ENCODE measurements at places on chromosomes 7 and 10. TPM values are rescaled to one million over a fixed set of nuclear protein-coding genes. Genes with fewer than 3 reads are reported as not detected.

- DNase-seq: peak; percentile 33
Observed at GRCh38 chr7:112362731-112363131, 87.5 kb upstream of the IFRD1 start.

- DNase-seq: no peak
Observed at GRCh38 chr7:119452401-119452800, 820.6 kb upstream of the KCND2 start.

Gene CDK1
- total RNA-seq: 168 TPM

GRCh38 chr10:124270530-124271327 is 148.0 kb downstream of the OAT start:
- no peak for DNase-seq

DNA sequence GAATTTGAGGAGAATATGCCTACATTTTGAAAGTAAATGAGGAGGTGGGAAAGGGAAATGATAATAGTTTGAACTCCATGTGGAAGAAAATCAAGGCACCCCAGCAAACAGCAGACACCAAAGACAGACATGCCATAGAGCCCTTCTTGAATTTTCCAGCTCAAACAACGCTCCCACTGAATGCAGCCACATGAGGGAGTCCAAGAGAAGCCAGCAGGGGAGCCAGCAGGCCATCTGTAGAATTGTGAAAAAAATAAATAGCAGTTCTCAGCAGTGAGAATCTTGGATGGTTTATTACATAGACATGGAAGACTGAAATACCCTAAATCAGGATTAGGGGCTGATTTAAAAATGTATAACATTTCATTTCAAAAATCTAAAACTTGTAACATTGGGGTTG is 1567.3 kb upstream of the LRRTM3 start:
- DNase-seq: peak; percentile 65

Gene CRYGN
- 0.59 TPM for total RNA-seq

DNA sequence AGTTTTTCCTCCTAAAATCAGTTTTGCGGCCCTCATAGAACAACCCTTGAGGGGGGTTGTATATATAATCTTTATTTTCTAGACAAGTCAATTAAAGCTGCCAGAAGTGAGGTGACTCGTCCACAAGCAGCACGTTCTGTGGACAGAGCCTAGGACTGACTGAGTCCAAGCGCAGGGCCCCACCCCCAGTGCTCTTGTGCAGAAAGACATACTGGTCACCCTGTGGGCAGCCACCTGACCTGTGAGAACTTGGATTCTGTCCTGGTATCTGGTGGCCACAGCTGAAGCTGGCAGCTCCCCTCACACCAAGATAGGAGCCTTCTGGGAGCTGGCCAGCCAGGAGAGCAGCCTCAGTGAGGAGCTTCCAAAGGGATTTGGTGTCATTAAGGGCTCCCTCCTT is 89.3 kb downstream of the GRK5 start:
- DNase-seq: no peak

DNA sequence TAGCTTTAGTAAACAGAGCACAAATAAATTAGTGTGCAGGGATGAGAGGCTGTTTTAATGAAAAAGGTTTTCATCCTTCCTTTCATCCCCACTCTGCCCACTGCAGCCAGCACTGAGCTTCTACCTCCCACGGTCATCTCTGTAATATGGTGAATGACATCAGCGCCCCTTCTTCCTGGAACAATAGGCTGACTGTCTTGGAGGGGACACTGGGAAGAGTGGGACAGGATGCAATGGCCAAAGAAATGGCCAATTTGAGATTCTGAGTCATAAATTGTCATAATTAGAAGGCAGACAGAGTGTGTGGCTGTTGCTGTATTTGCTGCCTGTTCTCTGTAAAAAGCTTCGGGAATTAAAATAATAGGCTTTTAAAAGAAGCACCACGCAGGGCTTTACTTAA is 126.7 kb upstream of the CALN1 start:
- DNase-seq: no peak

DNA sequence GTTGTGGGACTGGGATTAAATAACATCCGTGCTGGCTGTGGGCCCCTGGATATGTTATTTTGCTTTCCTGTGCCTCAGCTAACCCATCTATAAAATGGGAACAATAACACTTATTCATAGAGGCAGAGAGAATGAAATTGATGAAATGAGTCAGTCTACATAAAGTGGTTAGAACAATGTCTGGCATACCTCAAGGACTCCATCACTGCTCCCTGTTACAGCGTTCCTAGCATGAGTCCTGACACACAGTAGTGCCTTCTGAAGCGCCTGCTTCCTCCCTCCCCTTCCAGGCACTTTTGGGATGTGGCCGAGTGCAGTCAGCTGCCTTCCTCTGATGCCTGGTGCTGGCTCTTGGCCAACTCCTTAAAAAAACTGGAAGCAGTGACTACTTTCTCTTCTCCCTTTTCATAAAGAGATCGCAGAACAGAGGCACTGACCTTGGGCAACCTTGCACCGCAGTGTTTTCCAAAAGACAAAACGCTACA is 108.4 kb upstream of the ZMIZ1 start:
- DNase-seq: no peak

- no peak for DNase-seq
Observed at GRCh38 chr7:1228545-1229201, 4.0 kb upstream of the UNCX start.

DNA sequence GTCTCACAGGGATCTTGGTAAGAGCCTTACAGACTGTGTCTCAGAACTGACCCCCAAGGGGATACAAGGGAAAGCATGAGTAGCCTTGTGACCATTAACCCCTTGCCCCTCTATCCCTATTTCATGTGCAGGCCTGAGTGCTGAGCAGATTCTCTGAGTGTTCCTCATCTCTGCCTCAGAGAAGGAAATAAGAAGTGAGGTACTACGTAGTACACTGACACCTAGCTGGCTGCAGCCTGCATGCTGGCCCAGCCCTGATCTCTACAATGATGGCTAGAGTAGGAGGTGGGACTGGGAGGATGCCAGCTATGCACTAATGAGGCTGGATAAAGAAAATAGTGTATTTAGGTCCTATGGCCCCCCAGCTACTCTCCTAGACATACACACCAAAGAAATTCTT is 174.9 kb upstream of the HPS1 start:
- peak; percentile 23 for DNase-seq

DNA sequence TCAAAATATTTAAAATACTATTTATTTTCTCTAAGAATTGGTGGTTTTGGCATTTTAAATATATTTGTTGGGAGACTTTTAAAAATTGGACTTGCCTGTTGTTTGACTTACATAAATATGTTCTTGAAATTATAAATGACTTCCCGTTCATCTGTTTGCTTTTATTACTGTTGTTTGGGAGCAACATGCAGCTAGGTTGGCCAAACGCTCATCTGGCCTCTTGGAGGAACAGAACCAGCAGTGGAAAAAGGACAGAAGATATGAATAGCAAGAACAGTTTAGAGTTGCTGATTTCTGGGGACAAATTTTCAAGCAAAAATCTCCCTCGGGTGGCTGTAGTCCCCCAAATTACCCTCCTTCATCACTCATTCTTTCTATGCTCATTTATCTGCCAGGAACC is 41.6 kb downstream of the PLXDC2 start:
- DNase-seq: no peak

GRCh38 chr10:35606430-35606829 is 1.3 kb downstream of the GJD4 start:
- no peak for DNase-seq

- no peak for DNase-seq
Observed at GRCh38 chr10:69938541-69938991, 114.1 kb upstream of the MACROH2A2 start.

Gene WDR86
- total RNA-seq: 59.1 TPM

GRCh38 chr10:124648738-124649137 is 95.4 kb downstream of the FAM53B start:
- DNase-seq: no peak

GRCh38 chr7:157731126-157731525 is 394.3 kb downstream of the DNAJB6 start:
- DNase-seq: no peak

DNA sequence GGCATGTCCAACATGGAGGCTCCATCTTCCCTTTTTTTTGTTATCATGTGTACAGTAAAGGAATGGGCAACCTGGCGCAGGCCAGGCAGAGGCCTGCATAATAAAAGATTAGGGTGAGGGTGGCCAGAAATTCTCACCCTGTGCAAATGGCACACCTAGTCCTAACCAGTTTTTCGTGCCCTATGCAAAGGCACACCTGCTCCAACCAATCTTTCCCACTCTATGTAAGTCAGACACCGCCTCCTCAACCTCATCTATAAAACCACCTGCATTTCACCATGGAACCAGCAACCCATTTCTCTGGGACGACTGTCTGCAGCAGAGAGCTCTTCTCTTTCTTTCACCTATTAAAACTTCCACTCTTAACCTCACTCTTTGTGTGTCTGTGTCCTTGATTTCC is 16.1 kb downstream of the TBATA start:
- DNase-seq: no peak

- DNase-seq: no peak
Observed at GRCh38 chr7:101114492-101114891, 12.4 kb upstream of the SERPINE1 start.

DNA sequence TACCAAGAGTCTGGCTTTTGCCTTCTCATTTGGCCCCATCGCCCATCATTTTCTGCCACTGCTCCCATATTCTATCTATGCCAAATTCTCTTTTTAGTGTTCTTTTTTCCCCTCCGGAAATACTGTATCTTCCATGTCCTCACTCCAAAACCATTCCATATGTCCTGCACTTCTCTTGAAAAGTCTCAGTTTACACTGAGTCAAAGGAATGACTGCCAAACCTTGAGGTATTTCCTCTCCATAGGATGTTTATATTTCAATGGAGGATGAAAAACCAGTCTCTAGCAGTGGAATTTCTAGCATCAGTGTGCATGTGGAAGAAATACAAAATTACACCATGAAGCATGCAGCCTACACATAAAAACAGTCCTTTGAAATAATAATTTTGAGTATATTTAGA is 121.4 kb upstream of the PHYHIPL start:
- no peak for DNase-seq

Gene PAX4
- not detected for total RNA-seq

GRCh38 chr7:79055722-79056415 is 397.6 kb downstream of the MAGI2 start:
- DNase-seq: no peak

Gene GOLGA7B
- 0.14 TPM for total RNA-seq

Gene TAS2R5
- 5.1 TPM for total RNA-seq

Gene SSC4D
- total RNA-seq: 12.7 TPM

GRCh38 chr10:33290321-33291052 is 44.0 kb downstream of the NRP1 start:
- DNase-seq: peak; percentile 28

GRCh38 chr10:4771554-4772201 is 54.3 kb upstream of the AKR1E2 start:
- no peak for DNase-seq

- no peak for DNase-seq
Observed at GRCh38 chr7:139850906-139851305, 21.8 kb downstream of the TBXAS1 start.

DNA sequence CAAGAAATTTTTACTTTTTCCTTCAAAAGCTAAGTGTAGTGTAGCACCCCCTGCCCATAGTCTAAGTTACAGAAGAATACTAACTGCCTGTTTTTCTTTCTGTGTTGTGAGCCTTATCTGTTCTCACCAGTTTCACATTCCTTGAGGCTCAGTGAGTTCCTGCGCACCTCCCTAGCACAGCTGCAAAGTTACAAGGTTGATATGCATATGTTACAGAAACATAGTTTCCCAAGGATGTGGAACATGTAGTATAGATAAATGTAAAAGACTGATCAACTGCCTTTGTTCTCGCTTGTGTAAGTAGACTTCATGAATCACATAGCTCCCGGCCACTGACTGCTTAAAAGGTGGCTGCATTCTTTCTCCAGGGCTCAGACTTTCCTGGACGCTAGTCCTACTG is 6.7 kb upstream of the ZNF33B start:
- no peak for DNase-seq

Gene VGF
- 3.3 TPM for total RNA-seq

DNA sequence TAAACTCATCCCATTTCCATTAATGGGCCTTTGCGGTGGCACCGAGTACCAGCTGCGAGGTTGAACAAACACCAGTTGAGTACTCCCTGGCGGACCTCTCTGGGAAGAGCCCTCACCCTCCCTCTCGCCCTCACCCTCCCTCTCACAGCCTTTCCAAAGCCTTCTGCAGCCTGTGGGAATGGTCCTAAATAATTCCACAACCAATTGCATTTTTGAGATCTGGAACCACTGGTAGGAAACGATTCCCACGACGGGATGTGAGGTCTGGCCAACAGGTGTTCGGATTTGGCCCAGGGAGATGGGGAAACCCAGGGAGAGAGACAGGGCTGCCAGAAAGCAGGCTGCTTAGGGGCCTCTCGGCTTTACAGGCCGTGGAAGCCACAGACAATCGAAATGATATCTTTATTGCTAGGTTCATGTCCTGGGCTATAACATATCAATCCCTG is 5.3 kb downstream of the PTF1A start:
- peak; percentile 46 for DNase-seq

DNA sequence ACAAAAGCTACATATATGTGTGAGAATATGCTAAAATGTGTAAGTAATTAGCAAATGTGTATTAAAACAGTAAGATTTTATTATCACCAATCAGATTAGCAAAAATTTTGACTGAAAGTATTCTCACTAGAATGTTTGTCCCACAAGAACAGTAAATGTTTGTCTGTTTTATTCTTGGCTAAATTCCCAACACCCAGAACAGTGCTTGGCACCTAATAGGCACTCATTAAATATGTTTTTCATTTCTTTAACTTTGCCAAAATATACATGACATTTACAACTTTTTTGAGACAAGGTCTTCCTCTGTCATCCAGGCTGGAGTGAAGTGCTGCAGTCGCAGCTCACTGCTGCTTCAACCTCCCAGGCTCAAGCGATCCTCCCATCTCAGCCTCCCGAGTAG is 143.6 kb downstream of the EBF3 start:
- no peak for DNase-seq

DNA sequence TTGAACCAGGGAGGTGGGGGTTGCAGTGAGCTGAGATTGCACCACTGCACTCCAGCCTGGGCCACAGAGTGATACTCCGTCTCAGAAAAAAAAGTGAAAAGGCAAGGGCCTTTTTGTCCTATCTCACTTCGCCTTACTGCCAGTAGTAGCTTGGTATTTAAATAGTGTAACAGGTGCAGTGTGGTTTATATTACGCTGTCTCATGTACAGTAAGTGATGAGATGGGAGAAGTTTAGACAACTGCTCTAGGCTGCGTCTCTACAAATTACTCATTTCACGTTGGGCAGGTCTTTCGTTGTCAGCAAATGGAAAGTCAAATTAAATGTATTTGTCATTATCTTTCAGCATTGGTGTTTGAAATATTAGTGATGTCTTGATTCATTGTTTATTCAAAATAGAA is 15.5 kb upstream of the PFKFB3 start:
- no peak for DNase-seq

DNA sequence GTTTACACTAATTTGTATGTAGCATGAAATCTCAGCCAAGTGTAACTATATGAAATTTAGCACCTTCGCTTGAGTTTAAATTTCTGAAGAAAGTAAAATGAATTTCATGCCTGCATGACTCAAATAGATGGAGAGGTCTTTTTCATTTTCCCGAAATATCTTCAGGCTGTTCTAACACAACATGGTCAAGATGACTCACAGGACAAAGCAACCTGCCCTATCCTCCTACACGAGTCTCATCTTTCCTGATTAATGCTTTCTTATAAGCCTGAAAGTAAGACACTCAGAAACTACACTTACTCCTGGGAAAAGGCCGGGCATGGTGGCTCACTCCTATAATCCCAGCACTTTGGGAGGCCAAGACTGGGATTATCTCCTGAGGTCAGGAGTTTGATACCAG is 41.2 kb downstream of the CH25H start:
- no peak for DNase-seq

Gene EPHA1
- total RNA-seq: 119 TPM

- no peak for DNase-seq
Observed at GRCh38 chr10:51301644-51302043, 227.4 kb downstream of the PRKG1 start.

Gene NXPH1
- 5.2 TPM for total RNA-seq

Gene PTPRZ1
- total RNA-seq: 230 TPM

GRCh38 chr7:115941703-115942268 is 88.8 kb downstream of the TFEC start:
- peak; percentile 6 for DNase-seq
